GM10248 (cell line): ENCODE measurements at places on chromosomes 5 and 9.

DNA sequence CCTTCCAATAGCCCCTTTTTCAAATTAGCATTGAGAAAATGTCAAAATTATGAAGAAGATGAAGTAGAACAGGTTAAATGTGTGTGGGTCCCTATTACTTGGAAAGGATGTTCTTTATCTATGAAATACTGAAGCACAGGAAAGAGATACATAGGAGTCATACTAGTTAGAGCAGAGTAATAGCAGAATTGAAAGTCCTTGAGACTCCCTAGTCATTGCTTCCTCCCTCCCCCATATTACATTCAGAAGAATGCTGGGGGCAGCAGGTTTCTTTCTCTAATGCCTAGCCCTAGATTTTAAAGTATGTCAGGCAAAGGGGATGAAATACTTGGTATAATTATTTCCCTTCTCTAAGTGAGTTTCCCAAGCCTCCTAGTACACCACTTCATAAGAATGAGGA is 4.4 kb downstream of the ZCCHC9 start:
- peak; percentile 14 for DNase-seq

DNA sequence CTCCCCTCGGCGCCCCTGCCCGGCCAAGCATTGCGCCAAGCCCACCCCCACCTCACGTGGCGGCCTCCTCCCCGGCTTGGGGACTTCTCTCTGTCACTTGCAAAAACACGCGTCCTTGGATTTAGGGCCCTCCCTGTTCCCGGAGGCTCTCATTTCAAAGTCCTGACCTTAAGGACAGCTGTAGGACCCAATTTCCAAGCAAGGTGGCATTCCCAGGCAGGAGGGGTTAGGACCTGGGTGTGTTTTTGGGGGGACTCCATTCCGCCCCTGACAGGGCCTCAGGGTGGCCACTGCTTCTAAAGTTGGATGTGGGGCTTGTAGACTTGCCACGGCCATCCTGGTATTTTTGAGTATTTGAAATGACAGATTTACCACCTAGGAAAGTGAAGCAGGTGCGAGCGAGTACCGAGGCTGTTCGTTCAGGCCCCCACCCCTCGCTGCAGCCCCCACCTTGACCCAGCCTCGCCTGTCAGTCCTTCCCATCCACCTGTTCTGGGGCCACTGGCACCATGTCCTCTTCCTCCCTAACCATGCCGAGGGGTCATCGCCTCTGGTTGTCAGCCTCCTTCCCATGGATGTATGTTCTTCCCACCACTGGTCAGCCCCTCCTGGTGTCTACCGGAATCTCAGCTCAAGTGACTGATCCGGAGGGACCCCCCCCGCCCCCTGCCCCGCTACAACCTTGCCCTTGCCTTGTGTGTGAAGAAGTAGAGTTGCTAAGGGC is 52.4 kb downstream of the MRPL36 start:
- DNase-seq = no peak

DNA sequence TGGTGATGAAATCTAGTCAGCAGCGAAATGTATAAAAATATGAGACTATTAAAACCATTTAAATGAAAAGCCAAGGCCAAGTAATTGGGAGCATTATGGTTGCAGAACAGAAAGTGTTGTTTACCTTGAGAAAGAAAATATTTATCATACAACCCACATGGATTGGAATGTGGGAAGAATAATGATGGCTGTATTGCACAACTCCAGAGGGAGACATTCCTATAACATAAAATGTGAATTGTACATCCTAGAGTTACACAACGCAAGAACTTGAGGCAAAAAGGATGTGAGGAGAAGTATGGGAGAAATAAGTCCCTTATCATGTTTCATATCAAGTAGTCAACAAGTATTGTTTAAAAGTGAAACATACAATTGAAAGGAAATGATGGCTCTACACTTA is 1014.0 kb upstream of the SEMA6A start:
- no peak for DNase-seq

GRCh38 chr5:2110934-2111462 is 228.3 kb upstream of the IRX4 start:
- no peak for DNase-seq

DNA sequence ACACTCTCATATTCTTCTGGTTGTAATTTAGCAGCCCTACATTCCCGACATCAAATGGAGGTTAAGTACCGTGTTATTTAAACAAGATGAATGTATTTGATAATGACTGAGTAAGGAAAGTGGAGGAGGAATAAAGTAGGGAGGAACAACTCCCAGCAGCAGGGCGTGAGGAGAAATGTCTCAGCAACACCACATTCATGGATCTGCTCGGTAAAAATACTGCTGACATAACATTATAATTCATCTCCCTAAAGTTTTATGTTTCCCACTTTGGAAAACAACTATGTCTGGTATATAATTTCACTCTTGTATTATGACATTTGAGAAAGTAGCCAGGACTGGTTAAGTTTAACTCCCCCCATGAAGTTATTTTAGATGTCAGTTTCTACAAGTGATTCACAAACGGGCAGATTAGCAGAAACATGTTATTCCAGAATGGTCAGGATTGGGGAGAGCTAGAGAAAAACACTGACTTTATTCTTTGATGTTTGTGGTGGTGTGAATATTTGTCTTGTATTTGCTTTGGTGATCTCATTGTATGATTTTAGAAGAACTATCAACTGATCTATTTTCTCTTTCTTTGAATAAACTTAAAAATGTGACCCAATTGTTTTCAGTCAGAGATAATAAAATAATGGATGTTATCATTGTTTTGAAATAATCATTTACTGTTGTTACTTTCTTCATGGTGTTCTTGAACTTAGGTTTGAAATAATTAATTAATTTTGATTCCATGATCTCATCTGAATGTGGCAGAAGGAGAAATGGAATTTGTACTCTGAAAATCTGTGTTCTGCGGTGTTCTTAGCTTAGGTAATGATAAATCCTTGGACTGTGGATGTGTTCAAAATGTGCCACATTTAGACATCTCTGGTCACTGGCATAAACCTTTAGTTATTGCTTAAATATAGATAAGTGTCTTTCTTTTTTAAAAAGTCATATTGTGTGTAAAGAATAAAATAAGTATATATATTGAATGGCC is 303.6 kb upstream of the ZNF608 start:
- DNase-seq = no peak

- peak; percentile 85 for DNase-seq
Observed at GRCh38 chr5:172479034-172479783, 24.9 kb upstream of the SH3PXD2B start.

- peak; percentile 77 for DNase-seq
Observed at GRCh38 chr5:170434966-170435605, 45.9 kb upstream of the KCNMB1 start.

DNA sequence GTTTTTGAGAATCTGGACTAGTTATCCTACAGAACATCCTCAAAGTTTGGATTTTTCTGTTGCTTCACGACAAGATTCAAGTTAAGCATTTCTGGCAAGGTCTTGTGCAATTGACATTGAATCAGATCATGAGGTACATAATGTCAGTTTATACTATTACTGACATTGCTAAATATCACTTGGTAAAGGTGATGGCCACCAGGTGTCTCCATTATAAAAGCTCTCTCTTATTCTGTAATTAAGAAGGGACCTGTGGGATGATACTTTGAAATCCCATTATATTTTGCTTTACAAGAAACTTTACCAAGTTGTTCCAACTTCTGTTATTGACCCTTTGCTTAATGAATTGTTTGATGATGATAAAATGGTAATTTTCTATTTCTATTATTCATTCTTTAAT is 131.0 kb upstream of the ASTN2 start:
- DNase-seq = no peak

DNA sequence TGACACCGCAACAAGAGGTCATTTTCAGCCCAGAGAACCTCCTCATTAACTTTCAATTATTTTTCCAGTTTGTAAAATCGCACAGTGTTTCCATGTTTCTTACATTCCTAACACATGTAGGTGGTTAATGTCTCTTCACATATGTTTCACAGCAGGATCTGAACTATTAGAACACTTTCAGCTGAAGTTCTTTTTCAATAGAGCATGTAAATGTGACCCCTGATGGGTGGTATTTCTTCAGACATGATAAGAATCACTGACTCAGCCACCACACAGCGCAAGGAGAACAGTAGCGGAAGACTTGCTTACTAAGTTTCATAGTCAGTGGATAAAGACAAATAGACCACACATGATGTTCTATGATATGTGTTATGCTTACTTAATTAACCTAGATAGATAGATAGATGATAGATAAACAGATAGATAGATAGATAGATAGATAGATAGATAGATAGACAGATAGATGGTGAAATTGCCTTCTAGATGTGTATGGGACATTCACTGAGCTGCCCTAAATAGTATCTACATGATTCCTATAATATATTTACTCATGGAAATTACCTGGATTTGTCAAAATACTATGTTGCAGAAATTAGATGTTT is 1992.1 kb upstream of the NUDT12 start:
- DNase-seq = no peak

DNA sequence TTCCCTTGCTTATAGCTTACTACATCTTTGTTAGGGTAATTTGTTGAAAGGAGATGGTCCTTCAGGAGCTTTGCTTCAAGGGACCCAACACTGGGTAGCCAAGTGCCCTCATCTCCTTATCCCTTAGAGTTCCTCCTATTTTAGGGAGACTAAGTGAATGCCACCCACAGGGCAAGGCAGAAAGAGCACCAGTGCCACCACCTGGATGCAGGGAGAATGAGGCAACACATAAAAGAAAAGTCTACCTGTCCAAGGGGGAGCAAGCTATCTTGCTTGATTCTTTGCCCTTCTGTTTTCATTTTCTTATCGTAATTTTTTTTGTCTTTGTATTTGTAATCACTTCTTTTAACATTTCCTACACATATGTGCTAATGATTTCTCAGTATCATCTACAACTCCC is 205.5 kb downstream of the NPR3 start:
- DNase-seq = no peak

DNA sequence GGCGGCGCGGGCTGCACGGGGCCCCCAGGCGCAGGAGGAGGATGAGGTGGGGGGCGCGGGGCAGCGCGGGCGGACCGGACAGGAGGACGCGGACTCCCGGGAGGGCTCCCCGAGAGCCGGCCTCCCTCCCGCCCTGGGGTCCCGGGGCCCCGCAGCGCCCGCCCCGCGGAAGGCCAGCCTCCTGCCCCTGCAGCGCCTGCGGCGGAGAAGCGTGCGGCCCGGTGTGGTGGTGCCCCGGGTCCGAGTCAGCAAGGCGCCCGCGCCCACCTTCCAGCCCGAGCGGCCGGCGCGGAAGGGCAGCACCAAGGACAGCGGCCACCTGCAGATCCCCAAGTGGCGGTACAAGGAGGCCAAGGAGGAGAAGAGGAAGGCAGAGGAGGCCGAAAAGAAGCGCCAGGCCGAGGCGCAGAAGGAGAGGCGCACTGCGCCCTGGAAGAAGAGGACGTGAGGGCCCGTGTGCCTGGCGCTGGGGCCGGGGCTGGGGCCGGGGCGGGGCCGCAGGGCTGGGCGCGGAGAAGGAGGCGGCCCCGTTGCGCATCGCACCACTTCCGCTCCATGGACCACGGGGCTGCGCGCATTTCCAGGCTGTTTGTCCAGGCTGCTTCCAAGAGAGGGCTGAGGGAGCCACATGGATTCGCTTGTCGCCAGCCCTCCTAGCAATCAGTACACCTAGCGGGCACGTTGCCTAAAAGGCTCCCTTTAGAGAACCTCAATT is 86.0 kb downstream of the ANKRD33B start:
- no peak for DNase-seq

- DNase-seq = no peak
Observed at GRCh38 chr5:128799945-128800344, 165.3 kb upstream of the SLC27A6 start.

DNA sequence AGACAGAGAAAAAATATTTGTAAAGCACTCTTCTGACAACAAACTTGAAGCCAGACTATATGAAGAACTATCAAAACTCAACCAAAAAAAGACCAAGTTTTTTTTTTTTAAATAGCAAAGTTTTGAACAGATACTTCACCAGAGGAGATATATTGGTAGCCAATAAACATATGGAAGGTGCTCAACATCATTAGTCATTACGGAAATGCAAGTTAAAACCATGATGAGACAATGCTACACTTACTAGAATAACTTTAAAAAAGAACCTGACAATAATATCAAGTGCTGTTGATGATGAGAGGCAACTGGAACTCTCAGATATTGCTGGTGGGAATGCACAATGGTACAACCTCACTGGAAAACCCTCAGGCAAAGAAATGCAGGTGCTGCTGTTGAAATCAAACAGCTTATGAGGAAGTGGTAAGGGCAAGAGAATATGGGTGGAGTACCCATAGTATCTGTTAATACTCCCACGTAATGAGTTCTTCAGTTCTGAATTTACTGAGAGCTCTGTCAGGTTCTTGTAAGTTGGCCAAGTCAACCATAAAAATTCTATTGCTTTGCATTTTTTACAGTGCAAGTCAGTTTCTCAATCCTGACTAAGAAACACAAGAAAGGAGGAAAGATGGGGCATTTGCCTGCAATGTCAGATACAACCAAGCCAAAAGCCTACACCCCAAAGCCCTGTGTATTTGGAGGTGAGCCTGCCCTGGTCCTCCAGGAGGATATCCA is 87.3 kb upstream of the GNAQ start:
- peak; percentile 29 for DNase-seq

GRCh38 chr5:2742921-2743679 is 8.4 kb downstream of the IRX2 start:
- DNase-seq = no peak

DNA sequence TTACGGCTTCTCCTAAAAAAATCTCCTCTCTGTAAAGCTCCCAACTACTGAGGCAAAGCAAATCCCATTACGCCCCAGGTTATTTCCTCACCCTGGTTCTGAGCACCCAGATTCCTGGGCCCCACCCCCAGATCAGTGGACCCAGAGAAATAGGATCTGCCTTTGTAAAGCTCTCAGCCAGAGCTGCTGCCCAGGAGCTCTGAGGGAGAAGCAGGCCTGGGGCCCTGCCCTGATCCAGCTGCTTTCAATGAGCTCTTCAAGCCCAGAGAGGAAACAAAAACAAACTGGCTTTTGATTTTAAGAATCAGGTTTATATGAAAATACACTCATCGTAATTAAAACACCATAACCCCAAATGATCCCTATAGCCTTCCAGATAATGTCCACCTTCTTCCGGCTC is 124.5 kb downstream of the C5orf15 start:
- DNase-seq = no peak

GRCh38 chr5:93057311-93057710 is 523.7 kb downstream of the NR2F1-AS1 start:
- no peak for DNase-seq
